NCI-H1417 (cell line): ENCODE measurements at places on chromosomes 3 and 15.
A peak's percentile ranks its signal among the peaks of the same experiment; 100 is the strongest.

GRCh38 chr3:143147707-143148106 is 28.1 kb downstream of the CHST2 start:
- DNase-seq = no peak

DNA sequence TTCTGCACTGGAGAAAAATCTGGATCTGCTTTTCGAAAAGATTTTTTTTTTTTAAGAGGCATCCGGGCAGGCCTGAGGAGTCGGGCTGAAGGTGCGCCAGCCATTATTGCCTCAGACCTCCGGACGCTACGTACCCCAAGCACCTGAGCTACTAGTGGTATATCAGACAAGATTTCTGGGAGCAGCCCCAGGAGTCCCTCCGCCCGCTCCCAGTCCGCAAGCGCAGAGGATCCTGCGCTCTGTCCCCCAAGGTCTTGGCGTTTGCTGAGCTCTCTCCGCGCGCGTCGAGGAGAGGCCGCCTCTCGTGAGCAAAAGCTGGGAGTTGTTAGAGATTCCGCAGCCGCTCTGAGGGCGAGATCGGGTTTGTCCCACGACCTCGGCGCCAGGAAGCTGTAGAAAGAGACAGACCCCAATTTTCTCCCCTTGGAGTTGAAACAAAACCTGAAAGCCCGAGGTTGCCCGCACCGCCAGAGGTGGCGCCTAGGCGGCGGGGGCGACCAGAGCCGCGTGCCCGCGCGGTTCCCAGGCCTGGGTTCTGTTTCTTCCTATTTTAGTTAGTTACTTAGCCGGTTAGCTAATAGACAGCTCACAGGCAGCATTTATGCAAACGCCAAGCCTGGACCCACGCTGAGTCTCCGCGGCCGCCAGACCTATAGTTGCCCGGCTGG is 72.5 kb upstream of the POLG start:
- DNase-seq = peak; percentile 66

- DNase-seq = no peak
Measured at GRCh38 chr3:40593351-40593750, 68.6 kb downstream of the ZNF621 start.

DNA sequence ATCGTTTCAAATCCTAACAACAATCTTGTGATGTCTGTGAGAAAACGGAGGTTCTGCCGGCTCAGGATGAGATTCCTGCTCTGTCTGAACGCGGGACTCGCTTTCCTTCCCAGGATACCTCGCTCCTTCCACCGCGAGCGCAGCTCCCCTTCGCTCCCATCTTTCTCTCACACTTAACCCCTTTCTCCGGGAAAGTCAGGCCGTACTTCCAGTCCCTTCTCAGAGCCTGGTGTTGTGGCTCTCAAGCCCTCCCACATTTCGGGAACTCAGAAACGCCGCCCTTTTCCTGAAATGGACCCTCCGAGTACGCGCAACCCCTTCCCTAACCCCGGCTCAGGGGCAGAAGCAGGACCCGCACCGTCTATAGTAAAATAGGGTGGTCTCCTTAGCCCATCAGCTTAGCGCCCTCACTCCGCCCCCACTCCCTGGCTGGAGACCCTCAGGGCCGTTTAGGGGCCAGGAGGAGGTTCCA is 378 bp upstream of the FEM1B start:
- no peak for DNase-seq

DNA sequence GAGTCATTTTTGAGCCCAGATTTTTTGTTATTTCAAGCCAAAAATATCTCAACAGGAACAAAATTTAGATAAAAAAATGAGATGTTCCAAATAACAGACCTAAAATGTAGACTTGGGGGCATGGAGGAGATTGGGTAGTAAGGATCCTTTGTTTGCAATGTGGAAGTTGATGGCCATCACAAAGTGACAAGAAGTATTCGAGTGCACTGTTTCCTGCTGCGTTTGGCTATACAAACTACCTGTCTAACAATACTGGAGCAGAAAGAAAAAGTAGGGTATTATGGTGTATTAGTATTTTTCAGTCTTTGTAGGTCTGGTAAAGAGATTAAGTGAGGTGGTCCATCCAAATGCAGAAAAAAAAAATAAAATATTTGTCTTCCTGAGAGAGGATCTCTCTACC is 284.2 kb downstream of the C3orf38 start:
- no peak for DNase-seq

DNA sequence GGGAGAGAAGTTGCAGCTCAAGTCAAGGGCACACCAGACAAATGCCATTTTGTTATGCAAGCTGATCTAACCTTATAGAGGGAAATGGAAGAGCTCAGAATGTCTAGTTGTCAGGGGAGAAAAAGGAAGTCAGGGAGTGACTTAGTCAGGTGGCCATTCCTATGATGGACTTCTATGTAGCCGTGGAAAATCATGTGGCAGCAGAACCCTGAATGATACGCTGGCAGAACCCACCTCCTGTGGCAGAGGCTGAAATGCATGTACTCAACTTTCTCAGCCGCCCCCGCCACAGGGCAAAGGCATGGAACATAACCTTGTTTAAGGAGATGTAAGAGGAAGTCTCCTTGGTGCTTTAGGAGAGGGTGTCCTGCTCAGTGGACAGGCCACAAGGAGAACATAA is 37.7 kb upstream of the PARL start:
- DNase-seq = no peak

- DNase-seq = no peak
Measured at GRCh38 chr3:15011174-15011573, 53.9 kb downstream of the MRPS25 start.

GRCh38 chr3:124209426-124209825 is 217.5 kb upstream of the ROPN1 start:
- no peak for DNase-seq

DNA sequence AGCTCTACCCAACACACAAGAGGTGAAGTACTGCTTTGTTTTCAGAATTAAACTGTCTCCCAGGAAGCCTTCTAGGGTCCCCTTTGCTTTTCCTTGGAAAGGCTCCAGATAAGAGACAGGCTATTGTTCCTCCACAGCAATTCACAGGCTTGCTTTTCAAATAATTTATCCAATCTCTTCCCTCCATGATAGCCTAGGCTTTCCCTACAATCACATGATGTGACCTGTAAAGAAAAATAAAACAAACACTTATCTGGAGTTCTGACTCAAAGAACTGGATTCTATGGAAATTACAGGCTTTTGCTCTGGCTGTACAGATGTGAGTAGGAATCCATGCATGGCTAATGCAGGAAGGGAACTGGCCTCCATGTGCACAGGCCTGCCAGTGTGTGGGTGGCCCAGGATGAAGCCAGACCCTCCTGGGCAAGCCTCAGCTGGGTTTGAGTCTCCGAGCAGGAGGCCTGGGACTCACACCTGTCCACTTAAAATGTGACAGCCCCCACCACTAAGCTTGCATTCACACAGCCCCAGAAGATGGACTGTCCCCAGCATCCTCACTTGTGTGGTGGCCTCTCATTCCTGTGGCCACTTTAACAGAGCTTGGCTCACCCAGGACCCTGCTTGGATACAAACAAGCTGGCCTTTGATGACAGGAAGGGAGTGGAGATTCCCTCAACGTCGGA is 75.8 kb upstream of the LEKR1 start:
- no peak for DNase-seq

DNA sequence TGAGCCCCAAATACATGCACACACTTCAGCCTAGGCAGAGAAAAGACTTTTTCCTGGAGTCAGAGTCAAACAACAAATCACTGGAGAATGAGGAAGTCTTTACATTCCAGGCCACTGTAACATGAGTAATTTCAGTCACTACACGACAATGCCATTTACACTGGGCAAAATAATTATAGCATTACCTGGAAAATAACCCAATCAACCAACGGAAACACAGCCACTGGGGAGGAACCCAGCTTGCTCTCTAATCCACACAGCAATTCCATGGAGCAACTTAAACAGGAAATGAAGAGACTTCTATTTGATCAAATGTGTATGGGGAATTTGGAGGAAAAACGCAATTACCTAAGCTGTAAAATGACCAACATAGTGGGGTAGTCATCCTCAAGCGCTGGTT is 15.2 kb downstream of the FSTL1 start:
- DNase-seq = peak; percentile 8

- no peak for DNase-seq
Measured at GRCh38 chr15:89293012-89293411, 41.6 kb downstream of the POLG start.

GRCh38 chr15:42315521-42315920 is 42.3 kb upstream of the TMEM87A start:
- no peak for DNase-seq

- no peak for DNase-seq
Measured at GRCh38 chr15:79311901-79312553, 1.1 kb downstream of the TMED3 start.

DNA sequence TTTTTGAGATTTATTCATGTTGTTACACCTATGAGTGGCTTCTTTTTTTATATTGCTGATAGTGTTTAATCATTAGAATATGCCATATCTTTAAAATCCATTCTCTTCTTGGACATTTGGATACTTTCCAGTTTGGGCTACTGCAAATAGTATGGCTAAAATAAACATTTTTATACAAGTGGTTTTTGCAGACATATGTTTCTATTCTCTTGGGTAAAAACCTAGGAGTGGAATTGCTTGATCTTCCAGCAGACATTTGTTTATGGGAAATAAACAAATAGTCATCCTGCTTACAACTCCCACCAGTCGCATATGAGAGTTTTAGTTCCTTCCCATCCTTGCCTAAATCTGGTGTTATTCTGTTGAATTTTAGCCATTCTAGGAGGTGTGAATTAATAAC is 193.1 kb downstream of the ALCAM start:
- DNase-seq = no peak

DNA sequence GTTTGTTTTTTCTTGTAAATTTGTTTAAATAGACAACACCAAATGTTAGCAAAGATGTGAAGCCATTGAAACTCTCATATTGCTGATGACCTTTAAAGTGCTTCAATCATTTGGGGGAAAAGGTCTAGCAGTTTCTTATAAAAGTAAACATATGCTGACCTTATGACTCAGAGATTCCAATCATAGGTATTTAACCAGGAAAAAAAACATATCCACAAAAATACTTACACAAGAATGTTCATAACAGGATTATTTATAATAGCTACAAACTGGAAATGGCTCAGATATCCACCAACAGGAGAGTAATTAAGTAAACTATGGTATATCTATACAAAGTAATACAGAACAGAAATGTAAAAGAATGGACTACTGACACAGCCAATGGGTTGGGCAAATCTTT is 27.1 kb upstream of the RORA start:
- no peak for DNase-seq

GRCh38 chr3:112228786-112229185 is 65.2 kb downstream of the SLC9C1 start:
- DNase-seq = no peak

- DNase-seq = no peak
Measured at GRCh38 chr3:49164983-49165720, 979 bp downstream of the CCDC71 start.

DNA sequence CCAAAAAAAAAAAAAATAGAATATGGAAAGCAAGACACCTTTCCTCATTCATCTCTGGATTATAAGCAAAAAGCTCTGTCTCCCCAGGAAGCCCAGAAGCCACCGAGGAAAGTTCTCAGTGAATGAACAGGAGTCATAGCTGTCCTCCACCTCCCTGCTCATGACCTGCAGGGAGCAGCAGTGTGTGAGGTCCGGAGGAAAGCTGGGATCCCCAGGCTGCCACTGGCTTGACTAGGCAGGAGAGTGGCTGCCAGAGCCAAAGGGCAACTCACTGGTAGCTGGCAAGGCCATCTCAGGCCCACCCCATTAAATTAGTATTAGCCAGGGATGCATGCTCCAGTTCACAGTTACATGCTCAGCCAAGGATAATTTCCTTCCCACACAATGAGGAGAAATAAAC is 191.6 kb upstream of the STT3B start:
- DNase-seq = no peak

- DNase-seq = peak; percentile 28
Measured at GRCh38 chr15:52780172-52780980, 9.8 kb downstream of the ONECUT1 start.

- no peak for DNase-seq
Measured at GRCh38 chr15:87401973-87402372, 854.6 kb downstream of the NTRK3 start.

DNA sequence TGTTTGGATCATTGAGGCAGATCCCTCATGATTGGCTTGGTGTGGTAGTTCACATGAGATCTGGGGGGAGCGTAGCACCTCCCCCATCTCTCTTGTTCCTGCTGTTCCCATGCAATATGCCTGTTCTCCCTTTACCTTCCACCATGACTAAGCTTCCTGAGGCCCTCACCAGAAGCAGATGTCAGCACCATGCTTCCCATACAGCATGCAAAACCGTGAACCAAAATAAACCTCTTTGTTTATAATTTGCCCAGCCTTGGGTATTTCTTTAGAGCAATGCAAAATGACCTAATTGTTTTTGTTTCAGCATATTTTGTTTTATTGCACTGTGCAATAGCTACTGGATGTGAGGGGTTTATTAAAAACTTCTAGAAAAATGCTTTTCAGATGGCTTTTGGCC is 56.6 kb upstream of the CHST2 start:
- no peak for DNase-seq

GRCh38 chr3:151305060-151305774 is 11.4 kb downstream of the GPR87 start:
- DNase-seq = no peak

DNA sequence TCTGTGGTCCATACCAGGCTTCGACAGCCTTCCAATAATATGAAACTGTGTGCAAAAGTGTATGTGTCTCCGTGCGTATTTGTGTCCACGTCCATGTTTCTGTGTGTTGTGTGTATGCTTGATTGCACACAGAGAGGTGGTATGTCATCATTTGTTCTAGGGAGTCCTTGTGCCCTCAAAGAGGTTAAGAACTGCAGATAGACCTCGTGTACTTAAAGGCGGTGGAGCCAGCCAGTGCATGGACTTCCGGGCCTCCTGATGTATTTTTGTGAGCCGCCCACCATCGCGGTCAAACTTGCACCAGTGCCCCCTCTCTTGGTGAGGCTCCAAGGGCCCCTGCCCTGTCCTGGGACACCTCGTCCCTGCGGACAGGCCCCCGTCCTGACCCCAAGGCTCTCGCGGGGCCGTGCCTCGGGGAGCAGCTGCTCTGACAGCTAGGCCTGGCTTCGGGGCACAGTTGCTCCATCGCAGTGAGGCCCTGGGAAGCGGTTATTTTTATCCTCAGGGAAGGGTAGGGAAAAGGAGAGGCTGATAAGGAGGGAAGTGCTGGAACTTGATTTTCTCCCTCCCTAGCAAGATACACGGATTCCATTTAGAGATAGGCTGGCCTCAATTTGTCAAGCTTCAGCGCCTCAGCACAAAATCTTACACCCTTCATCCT is 1.2 kb upstream of the RYK start:
- DNase-seq = no peak

GRCh38 chr3:167406876-167407492 is 26.9 kb upstream of the ZBBX start:
- DNase-seq = peak; percentile 34

DNA sequence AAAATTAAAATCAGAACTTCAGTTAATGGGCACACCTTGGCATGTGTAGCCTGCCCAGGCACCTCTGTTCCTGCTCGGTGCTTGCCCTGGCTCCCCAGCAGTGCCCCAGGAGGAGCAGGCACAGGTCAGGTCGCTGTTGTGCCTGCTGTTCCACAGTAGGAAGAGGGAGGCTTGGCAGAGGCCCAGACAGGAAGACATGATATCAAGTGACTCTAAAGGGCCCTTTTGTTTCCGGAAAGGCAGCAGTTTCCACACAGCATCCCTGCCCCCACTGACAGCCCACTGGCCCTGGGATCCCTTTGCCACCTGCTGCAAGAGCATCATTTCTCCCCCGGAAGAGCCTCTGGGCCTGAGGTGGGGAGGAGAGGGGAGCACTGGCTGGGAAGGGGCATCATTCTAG is 40.5 kb upstream of the HES1 start:
- DNase-seq = peak; percentile 49

- peak; percentile 22 for DNase-seq
Measured at GRCh38 chr3:53030619-53031449, 15.0 kb downstream of the SFMBT1 start.
